Mammary epithelial cell (primary cell): ENCODE measurements at places on chromosomes 13 and 19. TPM values are rescaled to one million over a fixed set of nuclear protein-coding genes. Genes with fewer than 3 reads are reported as not detected.

The MCF2L gene
- not detected in 2 replicates for total RNA-seq

The SLC17A7 gene
- under 0.01 TPM for total RNA-seq

The PIP5K1C gene
- 22.5 TPM for total RNA-seq

The IL17D gene
- total RNA-seq: 0.67 TPM

The IZUMO4 gene
- 6.6 and 11.2 TPM in 2 replicates for total RNA-seq

The SERPINE3 gene
- 0.17 TPM for total RNA-seq

The NLRP9 gene
- total RNA-seq: not detected

The EFNA2 gene
- not detected for total RNA-seq

The DMPK gene
- 40.3 and 43.2 TPM in 2 replicates for total RNA-seq

The DCT gene
- not detected in 2 replicates for total RNA-seq

The SIGLECL1 gene
- not detected in 2 replicates for total RNA-seq

The OR4F17 gene
- total RNA-seq: not detected in 2 replicates

The FBN3 gene
- total RNA-seq: under 0.01 TPM

The TRPC4 gene
- not detected for total RNA-seq

The HOMER3 gene
- 114 TPM for total RNA-seq

The CEACAM20 gene
- not detected in 2 replicates for total RNA-seq

The HSD17B14 gene
- 0.61 TPM in 1 of 2 replicates, not detected in the other for total RNA-seq

The KLK1 gene
- 0.40 and 0.54 TPM in 2 replicates for total RNA-seq

The BICRA gene
- 11.7 TPM for total RNA-seq

The SPRY2 gene
- 46.1 and 59.4 TPM in 2 replicates for total RNA-seq

The KCNJ14 gene
- 0.50 TPM for total RNA-seq

The CGB1 gene
- not detected for total RNA-seq

The C5AR2 gene
- total RNA-seq: not detected
